ENCODE measurements at places on chromosomes 2 and 18.

GRCh38 chr2:223460209-223460608, 142.0 kb downstream of the SCG2 start:
- no peak for DNase-seq

GRCh38 chr2:37625796-37626571, 45.5 kb downstream of the CDC42EP3 start:
- no peak for DNase-seq

GRCh38 chr2:223618172-223619035, 16.2 kb upstream of the SCG2 start:
- DNase-seq = no peak

DNA sequence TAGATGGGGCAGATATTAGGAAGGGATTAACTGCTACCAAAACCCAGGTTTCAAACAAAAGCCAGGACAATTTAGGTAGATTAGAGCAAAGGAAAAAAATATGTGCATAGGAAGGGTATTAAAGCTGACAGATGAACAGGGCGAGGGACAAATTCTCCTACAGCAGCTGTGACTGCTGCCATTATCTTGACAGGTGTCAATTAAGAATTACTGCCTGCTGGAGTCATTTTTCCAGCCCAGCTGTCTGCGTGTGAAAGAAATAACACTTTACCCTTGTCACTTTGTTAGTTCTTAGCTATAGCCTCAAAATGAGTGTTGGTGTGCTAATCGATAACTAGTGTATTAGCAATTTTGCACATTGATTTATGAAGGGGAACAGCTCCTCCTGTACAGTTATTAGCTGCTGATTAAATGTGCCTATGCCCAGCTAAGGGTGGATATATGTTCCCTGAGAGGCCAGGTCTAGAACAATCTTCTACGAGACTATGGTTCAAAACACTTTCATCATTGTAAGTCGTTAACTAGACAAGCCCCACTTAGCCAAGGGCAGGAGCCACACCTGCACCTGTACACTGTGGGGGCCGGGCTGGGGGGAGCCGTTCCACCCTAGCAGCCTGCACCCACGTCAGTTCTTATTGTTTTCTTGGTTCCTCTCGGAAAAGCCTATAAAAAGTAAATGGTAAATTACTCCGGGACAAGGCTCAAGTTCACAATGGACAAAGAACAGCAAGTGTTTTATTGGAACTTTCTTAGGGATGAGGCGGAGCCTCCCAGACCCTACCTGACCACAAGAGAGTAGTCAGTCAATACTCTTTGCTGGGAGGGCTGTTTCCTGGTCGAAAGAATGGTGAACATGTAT, 7.7 kb downstream of the TSHZ1 start:
- DNase-seq = no peak

DNA sequence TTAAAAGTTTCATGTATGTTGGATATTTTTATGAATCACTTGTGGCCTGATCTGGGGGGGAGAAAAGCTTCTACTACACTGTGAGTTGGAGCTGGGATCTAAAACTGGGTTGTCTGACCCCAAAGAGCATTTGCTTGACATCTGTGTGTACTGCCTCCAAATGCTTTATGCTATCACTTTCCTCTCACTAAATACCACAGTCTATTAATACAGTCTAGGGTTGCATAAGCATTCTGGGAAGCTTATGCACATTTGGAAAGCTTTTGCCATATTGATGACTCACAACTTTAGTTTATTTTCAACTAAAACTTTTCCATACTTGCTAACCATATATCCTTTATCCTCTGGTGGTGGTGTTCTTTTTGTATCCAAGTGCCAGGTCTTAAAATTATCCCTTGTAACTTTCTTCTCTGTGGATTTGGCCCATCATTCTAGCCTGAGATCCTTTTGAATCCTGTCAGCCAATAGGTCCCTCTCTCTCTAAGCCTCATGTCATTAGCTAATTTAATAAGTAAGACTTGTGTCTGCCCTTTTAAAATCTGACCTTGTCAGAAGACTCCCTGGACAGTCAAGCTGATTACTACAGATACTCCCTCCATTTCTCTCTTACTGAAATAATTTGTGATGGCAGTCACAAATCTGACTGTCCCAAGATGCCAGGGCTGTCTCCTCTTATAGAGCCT, 72.7 kb downstream of the NXPH2 start:
- no peak for DNase-seq

GRCh38 chr2:186780701-186781316, 68.2 kb downstream of the ZSWIM2 start:
- peak; percentile 63 for DNase-seq
